ENCODE measurements at places on chromosomes 12 and 14.
A peak's percentile ranks its signal among the peaks of the same experiment; 100 is the strongest.

GRCh38 chr12:69905801-69906200, 80.8 kb downstream of the MYRFL start:
- DNase-seq, result no peak

DNA sequence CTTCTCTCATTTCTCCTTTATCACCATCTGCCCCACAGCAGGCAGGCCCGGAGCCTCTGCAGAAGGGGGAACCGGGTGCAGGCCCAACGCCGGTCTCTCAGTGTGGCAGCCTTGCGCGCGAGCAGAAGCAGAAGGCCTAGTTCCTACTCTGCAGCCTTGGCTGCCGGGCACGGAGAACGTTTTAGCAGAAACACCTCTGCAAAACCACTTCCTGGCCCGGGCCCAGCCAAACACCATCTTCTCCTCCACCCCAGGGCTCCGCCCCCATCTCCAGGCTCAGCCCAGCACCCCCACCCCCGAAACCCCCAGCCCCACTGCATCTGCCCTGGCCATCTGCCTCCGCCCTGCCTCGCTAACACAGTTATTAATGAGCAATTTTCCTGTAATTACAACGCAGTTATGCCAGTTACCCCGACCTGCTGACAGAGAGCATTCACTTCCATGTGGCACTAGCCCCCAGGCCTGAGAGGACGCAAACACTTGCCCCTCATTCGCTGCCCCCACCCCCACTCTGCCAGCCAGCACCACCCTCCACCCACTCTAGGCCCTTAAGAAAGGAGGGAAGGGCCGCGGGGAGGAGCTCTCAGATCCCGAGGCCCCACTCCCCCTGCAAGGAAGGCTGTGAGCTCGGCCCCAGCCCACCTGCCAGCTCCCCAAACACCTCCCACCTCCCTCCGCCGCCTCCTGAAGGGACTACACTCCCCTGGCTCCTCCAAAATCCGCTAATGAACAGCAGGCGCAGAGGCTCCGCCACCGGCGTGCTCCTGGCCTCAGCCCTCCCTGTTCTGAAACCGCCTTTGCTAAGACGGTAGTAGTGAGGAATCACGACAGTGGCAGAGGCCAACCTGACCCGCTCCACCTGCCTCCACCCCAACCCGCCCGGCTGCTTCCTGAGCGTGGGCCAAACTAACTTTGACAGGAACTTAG, 44.7 kb upstream of the FBRSL1 start:
- no peak for DNase-seq

GRCh38 chr14:21647380-21647779, 6.3 kb upstream of the OR4E2 start:
- DNase-seq, result no peak

DNA sequence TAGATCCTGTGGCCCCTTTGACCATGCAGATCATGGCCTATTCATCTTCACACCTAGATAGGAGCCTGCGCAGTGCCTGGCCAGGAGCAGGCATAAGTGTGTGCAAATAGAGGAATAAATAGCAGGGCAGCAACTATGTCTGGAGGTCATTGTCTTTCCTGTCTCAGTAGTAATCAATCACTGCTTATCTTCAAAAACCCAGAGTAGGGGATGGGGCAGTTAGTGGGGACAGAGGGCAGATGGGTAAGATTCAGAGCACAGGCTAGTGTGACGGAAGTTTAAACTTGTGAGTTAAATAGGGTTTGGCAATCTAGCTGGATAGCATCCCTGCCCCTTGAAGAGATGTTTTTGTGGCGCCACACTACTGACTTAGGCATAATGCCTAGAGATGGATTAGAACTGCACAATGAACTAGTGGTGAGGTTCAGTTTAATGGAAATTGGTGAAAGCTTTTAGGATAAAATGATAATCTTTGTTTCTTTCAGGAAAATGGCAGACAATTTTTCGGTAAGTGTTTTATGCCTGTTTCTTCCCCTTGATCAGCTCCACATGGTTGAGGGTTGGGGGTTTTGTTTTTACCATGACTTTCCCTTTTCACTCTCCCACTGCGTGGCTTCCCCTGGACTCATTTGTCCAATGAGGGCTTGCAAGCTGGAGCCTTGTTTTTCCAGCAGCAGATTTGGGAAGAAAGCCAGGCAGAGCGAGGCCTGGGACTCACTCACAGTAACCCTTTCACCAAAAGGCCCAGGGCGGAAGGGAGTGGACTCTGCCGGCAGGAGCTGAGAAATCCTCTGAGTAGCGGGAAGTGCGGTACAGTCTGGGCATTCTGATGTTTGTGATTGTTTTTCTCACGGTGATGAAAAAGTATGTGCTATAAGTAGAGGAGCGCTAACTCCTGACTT, 8.1 kb downstream of the LGALS3 start:
- peak; percentile 55 for DNase-seq

DNA sequence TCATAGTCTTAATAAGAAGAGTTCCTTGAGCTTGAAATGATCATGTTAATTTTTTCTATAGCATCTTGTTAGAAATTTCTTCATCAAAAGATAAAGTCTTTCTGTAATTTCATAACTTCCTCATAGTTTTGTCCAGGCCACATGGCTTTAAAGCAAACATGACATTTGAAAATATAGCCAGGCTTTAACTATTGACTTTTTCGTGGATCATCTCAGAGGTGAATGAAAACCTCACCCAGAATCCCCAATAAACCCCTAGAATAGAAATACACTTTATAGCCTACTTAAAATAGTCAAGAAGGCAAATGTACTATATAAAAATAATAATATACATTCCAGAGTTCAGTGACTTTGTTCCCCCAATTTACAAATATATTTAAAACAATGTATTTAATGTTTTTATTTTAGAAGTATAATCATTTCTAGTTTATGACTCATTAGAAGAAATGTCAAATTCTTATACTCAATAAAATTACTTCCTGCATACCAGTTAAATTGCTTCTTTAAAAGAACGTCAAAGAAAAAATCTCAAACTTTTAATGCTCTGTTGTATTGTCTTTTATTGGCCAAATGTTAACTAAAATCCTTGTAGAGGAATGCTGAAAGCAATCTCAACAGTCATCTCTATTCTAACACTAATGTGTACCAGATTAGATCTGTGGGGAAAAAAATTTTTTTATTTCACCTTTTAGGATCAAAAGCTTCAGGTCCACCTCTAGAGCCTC, 21.6 kb downstream of the EXOC5 start:
- DNase-seq, result no peak

GRCh38 chr12:39173726-39174125, 268.3 kb upstream of the CPNE8 start:
- no peak for DNase-seq

GRCh38 chr12:71551529-71551928, 111.9 kb downstream of the LGR5 start:
- peak; percentile 15 for DNase-seq

- no peak for DNase-seq
Observed at GRCh38 chr12:42804928-42805327, 215.4 kb upstream of the PRICKLE1 start.

DNA sequence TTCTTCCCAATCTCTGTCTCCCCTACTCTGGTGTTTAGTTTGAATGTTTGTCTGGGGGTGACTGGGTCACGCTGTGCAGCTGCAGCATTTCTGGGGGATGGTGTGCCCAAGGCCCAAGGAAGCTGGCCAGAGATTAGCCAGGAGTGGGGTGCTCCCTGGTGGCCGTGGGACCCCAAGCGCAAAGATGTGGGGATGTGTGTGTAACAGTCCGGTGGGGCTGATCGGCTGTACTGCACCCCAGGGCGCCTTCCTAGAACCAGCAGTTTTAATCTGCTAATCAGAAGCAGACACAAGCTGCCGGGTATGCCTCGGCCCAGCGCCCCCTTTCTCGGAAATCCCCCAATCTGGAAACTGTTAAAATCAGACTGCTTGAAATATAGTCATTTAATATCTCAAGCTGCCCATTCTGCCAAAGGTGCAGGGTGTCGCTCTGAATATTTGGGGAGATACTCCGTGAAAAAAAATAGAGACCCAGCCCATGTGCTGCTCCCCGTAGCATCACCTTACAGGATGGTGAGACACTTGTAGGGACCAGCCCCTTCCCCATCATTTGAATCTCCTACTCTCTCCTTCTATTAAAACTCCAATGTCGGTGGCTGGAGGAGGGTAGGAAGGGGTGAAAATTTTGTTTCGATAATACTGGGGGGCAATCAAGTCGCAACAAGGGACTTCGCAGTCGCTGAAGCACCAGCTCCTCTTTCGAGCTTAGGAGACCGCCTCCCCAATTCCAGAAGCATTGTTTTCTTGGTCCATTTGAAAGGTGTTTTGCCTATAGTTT, 4.3 kb downstream of the HOXC9 start:
- DNase-seq, result no peak

DNA sequence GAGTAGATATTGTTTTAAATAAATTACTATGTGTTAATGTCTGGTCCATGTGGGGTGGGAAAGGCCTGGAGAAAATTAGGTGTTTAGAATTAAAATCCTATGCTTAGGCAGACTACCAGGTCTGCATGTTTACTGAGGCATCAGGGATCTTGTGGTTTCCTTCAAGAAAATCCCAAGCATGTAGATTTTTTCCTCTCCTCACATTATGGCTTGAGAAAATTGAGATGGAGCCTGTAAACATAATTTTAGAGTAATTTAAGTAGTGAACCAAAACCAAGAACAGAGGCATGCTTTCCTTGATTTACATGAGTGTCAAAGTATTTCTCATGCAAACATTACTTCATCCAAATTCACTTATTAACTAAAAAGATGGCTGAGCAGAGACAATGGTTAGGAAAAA, 823.7 kb downstream of the AACS start:
- no peak for DNase-seq

DNA sequence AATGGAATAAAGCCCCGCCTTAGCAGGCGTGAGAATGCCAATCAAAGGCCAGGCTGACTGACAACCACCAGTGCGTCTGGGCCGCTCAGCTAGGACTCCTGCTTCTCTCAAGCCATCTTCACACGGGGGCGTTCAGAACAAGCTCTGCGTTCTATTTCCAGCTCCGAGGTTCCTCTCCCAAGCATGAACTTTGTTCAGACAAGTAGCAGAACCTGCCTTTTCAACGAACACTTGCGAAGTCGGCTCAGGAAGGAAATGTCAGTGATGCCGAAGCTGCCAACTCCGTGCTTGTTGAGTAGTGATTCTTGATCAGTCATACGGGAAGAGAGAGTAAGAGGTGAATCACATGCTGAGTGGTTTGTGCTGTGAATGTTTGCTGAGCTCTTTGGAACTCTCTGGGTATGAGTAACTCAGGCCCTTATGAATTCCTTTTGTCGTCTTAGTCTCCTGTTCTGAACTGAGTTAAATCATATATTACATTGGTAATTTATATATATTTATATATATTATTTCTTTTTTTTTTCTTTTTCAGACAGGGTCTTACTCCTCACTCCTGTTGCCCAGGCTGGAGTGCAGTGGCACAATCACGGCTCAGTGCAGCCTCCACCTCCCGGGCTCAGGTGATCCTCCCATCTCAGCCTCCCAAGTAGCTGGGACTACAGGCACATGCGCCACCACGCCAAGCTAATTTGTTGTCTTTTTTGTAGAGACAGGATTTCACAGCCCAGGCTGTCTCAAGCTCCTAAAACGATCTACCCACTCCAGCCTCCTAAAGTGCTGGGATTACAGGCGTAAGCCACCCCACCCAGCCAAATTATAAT, 29.4 kb upstream of the BCL7A start:
- peak; percentile 99 for DNase-seq

DNA sequence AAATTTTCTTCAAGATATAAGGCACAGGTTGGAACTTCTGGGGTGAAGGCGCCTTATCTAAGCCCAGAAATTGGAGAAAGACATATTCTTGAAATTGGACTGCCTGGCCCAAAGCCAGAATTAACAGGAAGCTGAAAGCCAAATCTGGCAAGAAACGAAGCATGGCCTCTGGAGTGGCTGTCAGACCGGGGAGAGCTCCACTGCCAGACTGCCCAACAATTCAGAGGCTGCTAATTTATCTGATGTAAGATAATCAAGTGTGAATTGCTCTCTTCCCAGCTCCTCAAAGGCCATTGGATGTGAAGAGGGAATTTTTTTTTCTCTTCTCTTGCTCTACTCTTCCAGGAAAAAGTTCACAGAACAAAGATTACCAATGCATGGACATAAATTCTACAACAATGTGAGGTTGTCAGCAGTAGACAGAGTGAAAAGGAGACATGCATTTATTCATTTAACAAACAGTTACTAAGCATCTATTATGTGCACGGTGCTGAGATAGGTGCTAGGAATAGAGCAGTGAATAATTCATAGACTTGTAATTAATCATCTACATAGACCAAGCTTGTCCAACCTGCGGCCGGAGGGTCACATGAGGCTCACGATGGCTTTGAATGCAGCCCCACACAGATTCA, at the start of gene GDF3:
TSS of gene GDF3 (minus strand) at position 210 of the 632 bp plus-strand sequence. CDS start at position 163, 47 bp downstream.
- DNase-seq, result no peak

DNA sequence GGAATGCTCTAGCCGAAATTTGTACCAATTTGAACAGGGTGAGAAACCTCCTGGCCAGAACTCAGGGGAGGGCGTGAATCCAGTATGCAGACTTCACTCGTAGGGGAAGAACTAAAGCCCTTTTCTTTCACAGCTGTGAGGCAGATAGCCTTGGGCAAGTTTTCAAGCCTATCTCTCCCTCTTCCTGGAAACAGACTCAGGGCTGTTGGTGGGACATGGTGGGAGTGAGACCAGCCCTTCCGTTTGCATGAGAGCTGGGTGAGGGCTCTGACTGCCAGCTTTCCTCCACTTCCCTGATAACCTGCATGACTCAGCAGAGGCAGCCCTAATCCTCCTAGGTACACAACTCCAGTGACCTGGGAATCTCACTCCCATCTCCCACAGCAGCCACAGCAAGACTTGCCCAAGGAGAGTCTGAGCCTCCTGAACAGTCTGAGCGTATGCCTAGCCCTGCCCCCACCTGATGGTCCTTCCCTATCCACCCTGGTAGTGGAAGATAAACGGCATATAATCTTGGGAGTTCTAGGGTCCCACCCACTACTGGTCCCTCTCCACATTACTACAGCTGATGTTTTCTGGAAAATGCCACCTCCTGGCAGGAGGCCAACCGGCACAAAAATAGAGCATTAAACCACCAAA, 170.1 kb upstream of the AMIGO2 start:
- no peak for DNase-seq

GRCh38 chr14:22265319-22266141, 323.5 kb downstream of the DAD1 start:
- DNase-seq, result no peak

DNA sequence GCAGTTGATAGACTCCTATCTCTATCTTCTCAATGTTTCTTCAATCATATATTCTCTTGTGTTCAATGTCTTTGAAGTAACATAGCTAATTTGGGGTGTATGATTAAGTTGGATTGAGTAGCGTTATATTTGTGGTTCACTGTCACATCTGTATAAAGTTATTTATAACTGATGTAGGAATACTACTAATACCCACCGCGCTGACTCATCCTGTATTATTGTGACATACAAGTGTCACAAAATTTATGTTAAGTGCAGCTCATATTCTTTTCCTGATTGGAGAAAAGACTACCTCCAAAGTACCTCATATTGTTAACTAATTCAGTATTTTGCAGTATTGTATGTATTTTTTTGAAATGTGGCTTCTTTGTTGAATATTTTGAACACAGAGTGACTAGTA, 940.8 kb downstream of the SLC6A15 start:
- DNase-seq, result peak; percentile 14
